ENCODE measurements at places on chromosomes 2 and 18.
A peak's percentile ranks its signal among the peaks of the same experiment; 100 is the strongest.

GRCh38 chr2:157980020-157980419, 103.9 kb upstream of the ACVR1 start:
- no peak for DNase-seq

DNA sequence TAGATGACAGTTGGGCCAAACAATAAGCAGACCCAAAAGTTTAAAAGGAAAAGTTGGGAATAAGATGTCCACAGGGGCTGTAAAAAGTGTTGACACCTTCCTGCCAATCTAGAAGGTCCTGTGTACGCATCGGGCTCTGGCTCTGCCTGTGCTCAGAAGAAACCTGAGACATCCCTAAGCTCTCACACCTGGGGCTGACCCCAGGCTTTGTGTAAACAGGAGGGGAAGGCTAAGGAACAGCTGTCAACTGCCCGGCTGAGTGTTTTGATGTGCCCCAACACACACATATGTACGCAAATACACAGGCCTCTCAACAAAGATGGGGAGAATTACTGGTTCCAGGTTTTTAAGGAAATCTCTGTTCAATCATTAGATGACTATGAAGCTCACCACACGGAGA, 59.5 kb downstream of the TMEM131 start:
- DNase-seq, result no peak

- no peak for DNase-seq
Observed at GRCh38 chr2:233108611-233109490, 48.7 kb downstream of the INPP5D start.

GRCh38 chr2:188519136-188519535, 227.5 kb downstream of the GULP1 start:
- no peak for DNase-seq

DNA sequence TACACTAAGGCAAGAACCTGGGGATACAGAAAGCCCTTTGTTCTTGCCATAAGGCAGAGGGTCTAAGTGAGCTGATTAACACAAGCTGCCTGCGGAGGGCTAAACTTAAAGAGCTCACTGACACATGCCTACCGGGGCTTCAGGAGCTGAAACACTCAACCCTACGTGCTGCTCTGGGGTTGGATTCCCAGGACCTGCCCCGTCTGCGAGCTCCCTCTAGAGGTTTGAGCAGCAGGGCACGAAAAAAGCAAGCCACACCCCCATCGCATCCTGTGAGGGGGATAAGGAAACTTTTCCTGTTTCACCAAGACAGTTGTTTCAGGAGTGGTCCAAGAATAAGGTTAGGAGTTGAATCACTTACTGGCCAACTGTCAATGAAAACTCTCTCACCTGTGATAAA, 562.1 kb downstream of the TMX3 start:
- no peak for DNase-seq

DNA sequence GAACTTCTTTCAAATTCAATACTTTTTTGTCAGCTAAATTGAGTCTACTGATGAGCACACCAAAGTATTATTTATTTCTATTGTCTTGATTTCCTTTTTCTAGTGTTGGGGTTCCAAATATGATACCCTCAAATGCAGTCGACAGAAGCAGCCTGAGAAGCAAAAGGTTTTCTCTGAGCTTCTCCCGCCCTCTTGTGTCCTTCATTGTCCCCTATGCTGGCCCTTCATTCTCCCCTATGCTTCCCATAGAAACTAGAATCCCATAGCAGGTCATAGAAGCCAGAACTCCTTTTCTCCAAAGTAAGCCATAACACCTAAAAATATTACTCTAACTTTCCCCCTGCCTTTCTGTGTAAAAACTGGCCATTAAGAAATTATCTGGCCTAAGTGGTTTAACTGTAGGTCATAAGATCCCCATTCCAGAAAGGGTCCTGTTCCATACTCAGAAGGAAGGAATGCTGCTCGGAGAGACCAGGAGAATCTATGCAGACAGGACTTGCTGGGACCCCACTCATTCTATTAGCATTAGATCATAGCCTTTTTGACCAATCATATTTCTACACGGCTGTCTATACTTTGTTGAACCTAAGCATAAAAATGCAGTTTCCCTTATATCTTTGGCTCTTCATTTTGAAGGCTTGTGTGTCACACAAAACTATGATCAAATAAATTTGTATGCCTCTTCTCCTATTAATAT, 764.6 kb upstream of the PKDCC start:
- no peak for DNase-seq

DNA sequence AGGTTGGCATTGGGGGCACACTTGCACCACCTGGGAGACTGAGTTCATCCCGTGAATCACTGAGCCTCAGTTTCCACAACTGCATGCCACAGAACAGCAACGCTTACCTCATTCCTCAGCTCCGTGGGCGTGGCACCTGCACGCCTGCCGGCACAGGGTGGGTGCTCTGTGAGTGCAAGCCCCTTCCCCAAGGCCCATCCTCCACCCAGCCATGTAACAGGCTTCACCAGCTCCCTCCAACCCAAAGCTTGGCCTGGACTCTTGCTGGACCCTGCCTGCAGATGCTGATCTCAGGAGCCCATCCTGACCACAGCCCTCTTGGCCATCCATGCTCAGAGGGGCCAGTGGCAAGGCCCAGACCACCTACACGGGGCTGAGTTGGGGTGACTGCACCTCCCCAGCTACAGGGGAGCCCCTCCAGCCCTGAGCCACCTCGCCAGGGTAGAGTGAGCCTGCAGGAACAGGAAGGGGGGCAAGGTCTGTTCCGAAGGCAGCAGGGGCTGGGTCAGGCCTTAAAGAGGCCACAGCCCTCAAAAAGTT, 1.8 kb downstream of the PRLH start:
- DNase-seq, result no peak

DNA sequence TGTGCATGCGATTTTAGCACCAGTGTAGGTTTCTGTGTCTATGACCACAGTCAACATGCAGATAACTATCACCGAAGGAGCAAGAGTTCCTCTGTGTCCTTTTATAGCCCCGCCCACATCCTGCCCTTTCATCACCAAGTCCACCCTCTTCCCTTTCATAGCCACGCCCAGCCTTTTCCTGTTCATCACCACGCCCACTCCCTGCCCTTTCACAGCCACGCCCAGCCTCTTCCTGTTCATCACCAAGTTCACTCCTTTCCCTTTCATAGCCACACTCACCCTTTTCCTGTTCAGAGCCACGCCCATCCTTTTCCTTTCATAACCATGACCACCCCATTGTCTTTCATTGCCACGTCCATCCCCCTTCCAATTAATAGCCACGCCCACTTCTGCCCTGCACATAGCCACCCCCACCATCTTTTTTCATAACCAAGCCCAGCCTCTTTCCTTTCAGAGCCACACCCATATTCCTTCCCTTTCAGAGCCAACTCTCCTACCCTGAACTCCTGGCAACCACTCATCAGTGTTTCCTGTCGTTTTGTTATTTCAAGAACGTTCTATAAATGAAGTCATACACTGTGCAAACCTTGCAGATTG, 273.9 kb downstream of the MYT1L start:
- no peak for DNase-seq

- DNase-seq, result no peak
Observed at GRCh38 chr2:89851583-89851905, 1160.1 kb downstream of the RPIA start.

GRCh38 chr2:102439065-102439695, 16.2 kb downstream of the IL18RAP start:
- DNase-seq, result no peak

DNA sequence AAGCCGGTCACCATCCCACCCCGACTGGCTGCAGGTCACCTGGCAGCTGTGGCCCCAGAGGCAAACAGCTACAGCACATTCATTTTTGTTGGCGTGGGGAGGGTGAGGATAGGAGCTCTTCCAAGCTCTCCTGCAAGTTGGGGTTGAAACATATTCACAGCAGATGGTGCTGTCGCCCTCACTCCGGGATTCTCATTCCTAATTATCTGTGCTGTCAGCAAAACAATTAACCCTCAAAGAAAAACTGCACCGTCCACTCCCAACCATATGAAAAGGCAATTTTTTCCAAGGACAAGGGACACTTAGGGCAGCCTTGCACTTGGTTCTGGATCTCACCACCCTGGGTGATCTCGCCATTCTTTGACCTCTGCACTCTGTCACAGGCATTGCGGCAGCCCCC, 68.6 kb downstream of the ZBTB7C start:
- no peak for DNase-seq

DNA sequence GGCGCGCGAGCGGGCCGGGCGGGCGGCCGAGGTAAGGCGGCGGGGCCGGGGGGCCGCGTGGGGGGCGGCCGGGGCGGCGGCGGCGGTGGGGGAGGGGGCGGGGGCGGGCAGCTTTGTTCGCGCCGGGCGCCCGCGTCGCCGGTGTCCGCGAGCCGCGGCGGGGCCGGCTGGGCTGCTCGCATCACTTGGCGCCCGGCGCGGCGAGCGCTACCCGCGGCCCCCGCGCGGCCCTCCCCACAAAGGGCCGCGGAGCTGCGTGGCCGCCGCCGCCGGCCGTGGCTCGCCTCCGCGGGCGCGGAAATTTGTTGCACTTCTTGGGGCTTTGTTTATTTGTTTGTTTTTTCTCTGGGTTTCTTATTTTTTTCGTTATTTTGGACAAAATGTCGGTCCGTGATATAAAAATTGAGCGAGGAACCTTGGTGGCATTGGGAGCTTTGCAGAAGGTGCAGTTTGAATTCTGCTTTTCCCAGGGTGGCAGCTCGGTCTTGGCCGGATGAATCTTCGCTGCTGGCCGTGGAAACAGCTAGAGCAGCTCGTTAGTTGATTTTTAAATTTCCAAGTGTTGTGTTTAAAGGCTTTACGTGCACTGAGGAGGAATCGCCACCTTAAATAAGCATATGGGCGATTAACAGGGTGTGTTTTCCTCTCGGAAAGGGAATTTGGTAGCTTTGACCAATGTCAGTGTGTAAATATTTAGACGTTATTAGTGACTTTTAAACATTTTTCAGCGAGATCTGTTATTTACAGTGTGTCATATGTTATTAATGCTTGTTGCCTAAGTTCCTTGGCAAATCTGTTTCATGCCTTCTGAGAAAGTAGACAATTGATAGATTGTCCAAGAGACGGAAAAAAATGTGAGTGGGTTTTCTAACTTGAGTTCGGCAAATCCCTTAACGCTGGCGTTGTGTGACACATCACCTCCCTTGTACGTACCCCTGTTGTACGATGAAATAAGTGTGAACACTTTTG, 822 bp downstream of the UBE2E3 start:
- DNase-seq, result peak; percentile 48

GRCh38 chr2:114488841-114489530, 46.5 kb downstream of the DPP10 start:
- DNase-seq, result peak; percentile 84

DNA sequence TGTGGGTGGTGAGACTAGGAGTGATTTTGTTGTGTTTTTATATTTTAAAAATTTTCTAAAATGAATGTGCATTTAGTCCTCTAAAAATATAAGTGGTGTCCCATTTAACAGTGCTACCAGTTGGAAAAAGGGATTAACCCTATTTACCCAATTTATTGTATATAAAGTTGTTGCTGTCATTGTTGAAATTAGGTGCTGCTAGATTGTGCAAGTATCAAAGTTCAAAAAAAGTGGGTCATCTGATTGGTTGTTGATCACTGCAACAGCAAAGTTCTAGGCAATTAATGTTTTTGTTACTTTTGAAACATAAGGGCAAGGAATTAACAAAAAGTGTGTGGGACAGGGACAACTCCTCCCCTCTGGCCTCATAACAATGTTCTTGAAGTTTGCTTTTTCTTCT, 40.6 kb downstream of the ADNP2 start:
- no peak for DNase-seq

- no peak for DNase-seq
Observed at GRCh38 chr2:236309669-236310029, 45.4 kb upstream of the ASB18 start.

DNA sequence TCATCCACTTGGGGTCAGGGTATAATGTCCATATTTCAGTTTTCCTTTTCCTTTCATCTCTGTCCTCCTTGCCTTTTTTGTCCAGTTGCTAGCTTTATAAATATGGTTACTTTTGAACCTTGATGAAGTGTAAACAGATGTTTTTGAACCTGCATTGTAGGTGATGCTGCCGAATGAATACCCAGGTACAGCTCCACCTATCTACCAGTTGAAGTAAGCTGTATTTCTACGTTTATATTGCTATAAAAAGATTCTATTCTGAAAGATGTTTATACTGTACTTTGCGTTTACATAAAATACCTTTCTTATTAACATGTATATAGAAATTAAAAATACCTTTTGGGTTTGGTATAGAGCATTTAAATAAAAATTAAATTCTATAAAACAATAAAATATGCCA, 2.2 kb downstream of the IMPACT start:
- DNase-seq, result no peak

DNA sequence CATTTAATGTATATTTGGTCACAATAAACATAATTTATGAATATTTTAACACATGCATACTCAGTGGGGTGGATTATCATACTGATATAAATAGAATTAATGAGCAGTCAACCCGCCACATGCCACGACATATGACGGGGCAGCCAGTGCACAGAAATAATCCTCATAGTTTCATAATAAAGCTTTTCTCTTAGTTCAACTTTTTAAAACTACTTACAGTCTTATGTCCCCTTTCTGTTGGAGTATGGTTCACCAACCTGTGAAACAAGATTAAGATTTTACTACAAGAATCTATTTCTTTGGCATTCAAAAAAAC, 75.6 kb upstream of the ETAA1 start:
- no peak for DNase-seq

- no peak for DNase-seq
Observed at GRCh38 chr18:24584813-24585212, 124.4 kb downstream of the HRH4 start.

GRCh38 chr2:3626812-3627499, 31.0 kb upstream of the ALLC start:
- DNase-seq, result no peak

- DNase-seq, result peak; percentile 12
Observed at GRCh38 chr2:208466151-208466919, 59.7 kb downstream of the PTH2R start.

DNA sequence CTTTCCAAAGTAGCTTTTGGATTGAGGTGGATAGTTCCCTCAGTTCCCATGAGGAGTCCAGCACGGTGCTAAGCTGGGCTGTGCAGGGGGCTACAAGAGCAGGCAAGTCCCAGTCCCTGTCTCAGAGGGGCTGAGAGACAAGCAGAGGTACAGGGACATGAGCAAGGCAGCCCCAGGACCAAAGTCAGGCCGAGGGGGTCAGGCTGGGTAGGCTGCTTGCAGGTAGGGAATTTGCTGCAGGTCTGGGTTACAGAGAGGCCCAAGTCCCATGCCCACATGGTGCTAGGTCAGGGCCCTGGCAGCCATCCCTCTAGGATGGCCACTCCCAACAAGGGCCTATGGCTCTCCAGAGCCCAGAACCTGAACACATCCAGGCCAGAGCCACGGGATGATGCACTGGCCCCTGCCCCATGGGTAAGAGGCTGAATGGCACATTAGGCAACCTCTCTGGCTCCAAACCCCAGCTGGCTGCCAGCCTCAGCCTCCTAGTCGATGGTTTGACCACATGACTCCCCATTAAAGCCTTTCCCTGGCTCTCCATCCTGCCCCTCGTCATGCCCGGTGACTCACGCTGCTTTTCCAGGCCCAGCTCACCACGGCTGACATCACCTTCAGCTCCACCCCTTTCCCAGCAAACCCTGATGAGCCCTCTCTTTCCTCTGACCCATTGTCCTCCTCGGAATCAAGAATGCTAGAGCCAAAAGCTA, 83.7 kb downstream of the SDC1 start:
- no peak for DNase-seq

- peak; percentile 57 for DNase-seq
Observed at GRCh38 chr2:160252278-160252887, 52.3 kb upstream of the ITGB6 start.
